Iris pigment epithelial cell (primary cell): ENCODE measurements at places on chromosomes 1 and 21.

DNA sequence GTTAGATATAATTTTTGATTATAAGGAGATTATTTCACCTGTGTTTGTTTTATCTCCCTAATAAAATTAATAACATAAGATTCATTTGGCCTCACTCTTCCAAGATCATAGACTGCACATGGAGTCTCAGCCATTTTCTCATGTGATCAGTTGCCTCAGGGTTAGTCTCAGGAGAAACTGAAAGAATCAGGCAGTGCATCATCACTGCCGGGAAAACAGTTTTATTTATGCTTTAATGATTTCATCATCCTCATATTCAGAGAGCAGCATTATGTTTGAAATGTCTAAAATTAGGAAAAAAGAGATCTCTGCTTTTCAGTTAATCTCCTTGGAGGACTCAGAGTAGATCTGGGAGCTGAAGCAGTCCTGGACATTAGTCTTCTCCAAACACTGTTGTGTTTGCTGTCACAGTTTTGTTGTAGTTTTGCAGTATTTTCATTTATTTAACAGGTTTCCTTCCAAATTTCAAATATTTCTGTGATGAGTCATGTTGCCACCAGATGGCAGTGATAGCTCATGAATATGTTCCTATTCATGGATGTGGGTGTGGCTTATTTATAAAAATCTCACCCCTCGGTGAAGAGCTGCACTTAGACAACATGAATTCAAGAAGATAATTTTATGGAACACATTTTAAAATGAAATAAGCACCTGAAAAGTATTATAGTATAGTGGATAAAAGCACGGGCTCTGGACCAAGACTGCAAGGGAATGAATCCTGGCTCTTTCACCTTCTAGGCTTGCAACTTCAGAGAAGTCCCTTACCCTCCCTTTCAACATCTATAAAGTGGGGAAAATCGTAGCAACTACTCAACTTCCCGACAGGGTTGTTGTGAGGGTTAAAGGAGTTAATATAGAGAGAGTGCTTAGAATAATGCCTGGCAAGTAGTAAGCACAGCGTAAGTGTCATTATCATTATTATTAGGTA is 31.2 kb downstream of the CHD1L start:
- peak; percentile 90 for DNase-seq

DNA sequence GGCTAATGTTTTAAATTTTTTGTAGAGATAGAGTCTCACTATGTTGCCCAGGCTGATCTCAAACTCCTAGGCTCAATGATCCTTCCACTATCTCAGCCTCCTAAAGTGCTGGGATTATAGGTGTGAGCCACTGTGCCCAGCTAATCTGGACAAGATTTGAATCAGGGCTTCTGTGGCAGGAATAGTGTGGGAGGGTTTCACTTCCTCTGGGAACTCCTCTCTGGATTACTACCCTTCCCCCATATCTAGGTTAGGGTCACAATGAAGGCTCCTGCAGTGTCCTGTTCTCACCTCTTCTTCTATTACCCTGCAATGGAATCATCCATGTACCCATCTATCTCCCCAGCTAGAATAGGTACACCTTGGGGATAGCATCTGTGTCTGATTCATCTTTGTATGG is 133.6 kb upstream of the RAB4A start:
- DNase-seq, result no peak

DNA sequence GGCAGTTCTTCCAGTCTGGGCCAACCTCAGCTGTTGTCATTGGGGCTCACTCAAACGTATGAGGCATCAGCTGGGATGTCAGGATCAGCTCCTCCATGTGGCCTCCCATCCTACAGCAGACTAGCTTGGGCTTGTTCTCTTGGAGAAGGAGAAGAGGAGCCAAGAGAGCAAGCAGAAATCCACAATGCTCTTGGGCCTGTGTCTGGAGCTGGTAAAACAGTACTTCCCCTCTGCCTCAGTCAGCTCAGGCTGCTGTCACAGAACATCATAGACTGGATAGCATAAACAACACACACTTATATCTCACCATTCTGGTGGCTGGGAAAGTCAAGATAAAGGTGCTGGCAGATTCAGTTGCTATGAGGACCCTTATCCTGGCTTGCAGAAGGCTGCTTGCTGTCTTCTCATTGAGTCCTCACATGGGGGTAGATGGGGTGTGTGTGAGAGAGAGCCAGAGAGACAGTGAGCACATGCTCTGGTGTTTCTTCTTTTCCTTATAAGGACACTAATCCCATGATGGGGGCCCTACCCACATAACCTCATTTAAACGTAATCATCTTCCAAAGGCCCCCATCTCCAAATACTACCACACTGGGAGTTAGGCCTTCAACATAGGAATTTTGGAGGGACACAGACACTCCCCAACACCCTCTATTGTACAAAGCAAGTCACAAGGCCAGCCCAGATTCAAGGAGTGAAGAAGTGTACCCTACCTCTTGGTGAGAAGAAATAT is 16.3 kb upstream of the DNAJC6 start:
- DNase-seq, result no peak

- peak; percentile 31 for DNase-seq
Measured at GRCh38 chr1:53576381-53576801, 117.2 kb downstream of the DMRTB1 start.

- peak; percentile 55 for DNase-seq
Measured at GRCh38 chr1:223258751-223259198, 105.2 kb downstream of the SUSD4 start.
